Lung (tissue), 17 donors: ENCODE measurements at places on chromosomes 2 and 18.

- DNase-seq, result no peak
Observed at GRCh38 chr2:109143214-109144187, 14.5 kb downstream of the SH3RF3 start.

DNA sequence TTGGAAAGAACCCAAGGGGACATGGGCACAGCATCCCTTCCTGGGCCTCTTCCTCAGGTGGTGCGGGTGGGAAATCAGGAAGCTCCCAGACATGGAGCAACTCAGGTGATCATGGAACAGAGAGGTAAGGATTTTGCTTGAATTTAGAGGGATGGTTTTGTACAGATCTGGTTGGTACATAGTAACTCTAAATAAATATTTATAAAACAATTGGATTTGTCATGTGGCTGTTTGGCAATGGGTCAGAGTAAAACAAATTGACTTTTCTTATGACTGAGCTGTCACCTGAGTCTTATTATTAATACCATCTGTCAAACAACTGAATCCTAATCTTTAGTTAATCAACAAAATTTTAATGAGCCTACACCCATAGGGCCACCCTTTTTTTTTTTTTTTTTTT, 19.4 kb upstream of the TMEM178A start:
- DNase-seq, result no peak

DNA sequence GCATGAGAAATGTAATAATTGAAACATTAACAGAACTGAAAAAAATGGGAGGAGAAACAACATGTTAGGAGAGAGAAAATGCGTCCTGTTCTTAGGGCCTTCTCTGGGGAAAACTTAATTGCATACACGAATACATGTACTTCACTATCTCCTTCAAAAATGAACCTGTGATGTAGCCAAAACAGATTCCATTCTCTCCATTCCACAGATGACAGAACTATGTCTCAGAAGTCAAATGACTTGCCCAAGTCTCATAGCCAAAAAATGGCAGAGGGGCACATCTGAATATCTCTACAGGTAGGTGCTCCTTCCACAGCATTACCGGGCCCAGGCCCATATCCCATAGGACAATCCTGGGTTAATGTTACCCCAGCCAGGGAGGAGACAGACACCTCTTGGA, 3.9 kb upstream of the DCTN1 start:
- DNase-seq, result no peak

DNA sequence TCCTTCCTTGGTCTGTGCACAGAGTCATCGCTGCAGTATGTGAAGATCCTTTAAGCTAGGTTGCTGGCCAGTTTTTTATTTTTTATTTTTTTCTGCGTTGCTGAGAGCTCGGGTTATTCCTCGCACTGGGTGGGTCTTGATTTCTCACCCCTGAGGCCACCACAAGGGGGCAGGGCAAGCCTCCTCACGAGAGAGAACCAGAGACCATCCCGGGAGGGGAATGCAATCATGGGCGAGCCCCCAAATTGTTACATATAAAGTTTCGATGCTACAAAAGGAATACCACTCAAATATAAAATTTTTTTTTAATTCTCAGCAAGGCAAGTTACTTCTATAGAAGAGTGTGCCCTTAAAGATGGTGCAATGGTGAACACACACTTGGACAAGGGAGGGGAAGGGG, 24.9 kb downstream of the HTR2B start:
- DNase-seq, result no peak

DNA sequence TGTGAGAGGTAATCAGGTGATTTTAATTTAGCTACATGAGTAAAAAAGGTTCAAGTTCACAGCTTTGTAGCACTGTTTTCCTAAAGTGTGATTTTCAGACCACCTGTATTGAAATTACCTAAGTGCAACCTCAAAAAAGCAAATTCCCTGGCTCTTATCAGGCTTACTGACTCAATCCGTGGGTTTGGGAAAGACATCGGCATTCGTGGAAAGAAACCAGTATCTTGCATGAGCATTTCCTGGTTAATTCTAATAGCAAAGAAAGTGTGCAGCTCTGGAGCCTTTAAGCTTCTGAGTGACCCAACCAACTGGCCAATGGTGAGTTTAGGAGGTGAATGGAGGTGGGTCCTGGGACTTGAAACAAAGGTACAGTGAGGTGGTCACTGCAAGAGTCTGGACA, 300.9 kb downstream of the NBAS start:
- no peak for DNase-seq

DNA sequence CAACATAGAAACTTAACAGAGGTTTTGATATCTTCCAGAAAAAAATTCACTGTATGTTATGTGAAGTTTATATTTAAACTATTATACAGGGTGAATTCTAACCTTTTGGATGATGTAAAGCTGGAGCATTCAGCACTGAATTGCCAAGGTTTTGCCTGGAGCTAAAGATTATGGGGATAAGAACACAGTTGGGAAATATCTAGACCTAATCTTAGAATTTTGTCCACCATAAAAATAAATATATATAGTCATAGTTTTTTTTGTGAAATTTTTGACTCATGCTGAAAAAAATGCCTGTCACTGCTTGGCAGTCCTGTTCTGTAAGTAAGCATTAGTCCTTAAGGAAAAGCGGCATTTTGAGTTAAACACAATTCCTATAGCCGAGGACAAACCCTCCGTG, 339.3 kb upstream of the TMEFF2 start:
- DNase-seq, result no peak

GRCh38 chr2:128269990-128270671, 48.5 kb downstream of the HS6ST1 start:
- DNase-seq, result no peak
